ENCODE measurements at places on chromosomes 2 and 18.
A peak's percentile ranks its signal among the peaks of the same experiment; 100 is the strongest.

- H3K27me3 ChIP-seq: no peaks in the 10 kb centered on the region
- no peak overlapping the region for H3K27ac ChIP-seq
- H3K4me3 ChIP-seq: no peak overlapping the region
- no peak for DNase-seq
Observed at GRCh38 chr2:179744401-179744800, 117.0 kb downstream of the ZNF385B start.

DNA sequence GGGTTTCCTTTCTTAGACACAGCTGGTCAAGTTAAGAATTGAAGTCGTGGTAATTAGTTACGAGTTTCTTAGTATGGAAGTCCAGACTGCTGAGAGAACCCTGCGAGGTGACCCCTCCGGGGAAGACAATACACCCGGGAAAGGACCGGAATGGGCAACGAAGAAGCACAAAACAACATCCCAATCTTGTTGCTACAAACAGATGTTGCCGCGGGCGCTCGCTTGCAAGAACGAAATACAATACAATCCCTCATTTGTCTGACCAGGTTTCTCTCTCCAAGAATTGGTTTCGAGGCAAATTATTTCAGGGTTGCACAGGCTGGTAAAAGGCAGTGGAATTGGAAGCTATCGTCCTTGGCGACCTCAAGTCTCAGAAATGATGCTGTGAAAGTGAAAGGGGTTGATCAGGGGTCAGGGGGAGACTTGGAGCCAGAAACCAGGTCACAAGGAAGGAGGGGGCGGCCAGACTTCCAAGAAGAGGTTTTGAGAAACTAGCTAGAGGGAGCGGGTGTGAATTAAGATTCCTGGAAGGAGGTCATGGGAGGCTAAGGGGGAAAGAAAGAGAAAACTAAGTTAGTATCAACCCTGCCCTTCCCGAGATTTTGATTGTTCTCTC is 401.9 kb downstream of the HRH4 start:
- H3K27me3 ChIP-seq: no peaks in the 10 kb centered on the region
- peaks cover 2% of the 10 kb centered on the region for H3K4me1 ChIP-seq
- H3K36me3 ChIP-seq: no peaks in the 10 kb centered on the region
- no peak overlapping the region for H3K27ac ChIP-seq
- DNase-seq: peak; percentile 37

DNA sequence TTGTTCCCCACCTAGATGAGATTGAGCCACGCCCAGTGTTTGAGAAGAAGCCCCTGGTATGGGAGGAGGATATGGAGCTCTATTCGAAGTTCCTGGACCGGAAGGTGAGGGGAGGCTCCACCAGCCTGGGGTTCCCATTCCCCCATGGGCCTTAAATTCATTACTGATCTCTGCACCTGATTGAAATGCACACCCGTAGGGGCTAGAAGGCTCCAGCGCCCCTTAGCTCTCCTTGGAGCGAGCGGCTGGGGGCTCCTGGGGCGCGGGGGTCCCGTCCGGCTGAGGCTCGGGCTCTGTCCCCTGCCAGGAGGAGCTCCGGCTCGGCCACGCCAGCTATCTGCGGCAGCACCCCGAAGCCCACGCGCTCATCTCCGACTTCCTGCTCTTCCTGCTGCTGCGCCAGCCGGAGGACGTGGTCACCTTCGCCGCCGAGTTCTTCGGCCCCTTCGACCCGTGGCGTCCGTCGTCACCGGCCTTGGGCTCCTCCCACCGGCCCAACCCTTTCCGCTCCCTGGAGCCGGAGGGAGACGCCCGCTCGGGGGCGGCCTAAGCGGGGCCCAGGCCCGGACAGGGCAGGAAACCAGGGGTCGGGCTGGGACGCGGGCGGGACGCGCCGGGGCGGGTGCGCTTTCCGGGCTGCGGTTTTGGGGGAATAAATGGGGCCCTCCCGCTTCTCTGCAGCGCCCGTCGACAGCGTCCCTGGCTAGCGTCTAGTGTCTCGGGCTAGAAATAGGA is 10.9 kb downstream of the CATIP start:
- peak overlapping the region; percentile 82 for H3K4me3 ChIP-seq
- H3K4me1 ChIP-seq: no peaks in the 10 kb centered on the region
- H3K36me3 ChIP-seq: no peaks in the 10 kb centered on the region
- H3K27me3 ChIP-seq: no peaks in the 10 kb centered on the region
- no peak overlapping the region for H3K27ac ChIP-seq

- DNase-seq: no peak
- no peak overlapping the region for H3K4me3 ChIP-seq
- no peaks in the 10 kb centered on the region for H3K36me3 ChIP-seq
- peaks cover 13% of the 10 kb centered on the region for H3K27me3 ChIP-seq
- H3K27ac ChIP-seq: no peak overlapping the region
Observed at GRCh38 chr2:209512971-209513370, 89.1 kb downstream of the MAP2 start.

GRCh38 chr2:205375461-205376448 is 306.5 kb upstream of the NRP2 start:
- no peak for DNase-seq
- no peaks in the 10 kb centered on the region for H3K27me3 ChIP-seq
- no peaks in the 10 kb centered on the region for H3K36me3 ChIP-seq
- H3K4me3 ChIP-seq: no peak overlapping the region

GRCh38 chr18:6219116-6219717 is 195.5 kb downstream of the L3MBTL4 start:
- H3K27me3 ChIP-seq: no peaks in the 10 kb centered on the region
- peak; percentile 77 for DNase-seq
- H3K36me3 ChIP-seq: no peaks in the 10 kb centered on the region
- no peak overlapping the region for H3K4me3 ChIP-seq
- no peaks in the 10 kb centered on the region for H3K4me1 ChIP-seq

GRCh38 chr2:175048275-175048674 is 43.1 kb upstream of the CHN1 start:
- H3K36me3 ChIP-seq: no peaks in the 10 kb centered on the region
- H3K4me3 ChIP-seq: no peak overlapping the region
- no peak for DNase-seq
- H3K27me3 ChIP-seq: no peaks in the 10 kb centered on the region

DNA sequence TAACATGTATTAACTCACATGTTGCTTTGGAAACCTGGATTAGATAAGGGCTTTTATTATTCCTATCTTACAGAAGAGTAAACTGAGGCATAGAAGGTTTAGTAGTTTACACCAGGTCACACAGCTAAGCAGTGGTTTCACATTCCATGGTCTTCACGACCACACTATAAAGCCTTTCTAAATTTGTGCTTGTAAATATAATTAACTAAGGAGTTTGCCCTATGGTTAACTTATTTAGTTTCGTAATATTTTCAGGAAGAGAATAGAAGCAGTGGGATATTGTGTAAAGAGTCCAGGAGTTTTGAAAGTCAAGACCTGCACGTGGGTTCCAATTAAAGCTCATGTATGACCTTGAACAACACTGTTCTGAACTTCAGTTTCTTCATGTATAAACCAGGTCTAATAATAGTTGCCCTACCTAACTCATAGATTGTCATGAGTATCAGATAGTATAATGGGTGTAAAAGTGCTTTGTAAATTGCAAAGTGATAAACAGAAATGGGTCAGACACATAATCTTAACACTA is 19.5 kb upstream of the SOS1 start:
- no peaks in the 10 kb centered on the region for H3K36me3 ChIP-seq
- H3K4me1 ChIP-seq: no peaks in the 10 kb centered on the region
- H3K27ac ChIP-seq: no peak overlapping the region

GRCh38 chr18:8034674-8035073 is 467.6 kb downstream of the PTPRM start:
- H3K4me1 ChIP-seq: peaks cover 3% of the 10 kb centered on the region
- no peak for DNase-seq

- no peak overlapping the region for H3K4me3 ChIP-seq
- no peaks in the 10 kb centered on the region for H3K27me3 ChIP-seq
- H3K4me1 ChIP-seq: peaks cover under 1% of the 10 kb centered on the region
- no peak overlapping the region for H3K27ac ChIP-seq
- H3K36me3 ChIP-seq: no peaks in the 10 kb centered on the region
Observed at GRCh38 chr18:31204166-31204565, 41.5 kb upstream of the DSC1 start.

- no peaks in the 10 kb centered on the region for H3K27me3 ChIP-seq
- H3K36me3 ChIP-seq: no peaks in the 10 kb centered on the region
- no peak overlapping the region for H3K4me3 ChIP-seq
- no peak for DNase-seq
- H3K4me1 ChIP-seq: no peaks in the 10 kb centered on the region
- no peak overlapping the region for H3K27ac ChIP-seq
Observed at GRCh38 chr2:69010437-69011194, 2.4 kb upstream of the ANTXR1 start.

- peaks cover 50% of the 10 kb centered on the region for H3K36me3 ChIP-seq
- H3K27me3 ChIP-seq: no peaks in the 10 kb centered on the region
- no peak for DNase-seq
Observed at GRCh38 chr2:71410696-71411095, 42.7 kb upstream of the DYSF start.
